Activated naive CD8-positive, alpha-beta T cell treated with anti-CD3 and anti-CD28 coated beads, Interleukin-2, amount 10 ng/mL, durations not matched to agents 7 days and 5 days (primary cell): ENCODE measurements at places on chromosomes 12 and 14. TPM values are rescaled to one million over a fixed set of nuclear protein-coding genes. Genes with fewer than 3 reads are reported as not detected.

DNA sequence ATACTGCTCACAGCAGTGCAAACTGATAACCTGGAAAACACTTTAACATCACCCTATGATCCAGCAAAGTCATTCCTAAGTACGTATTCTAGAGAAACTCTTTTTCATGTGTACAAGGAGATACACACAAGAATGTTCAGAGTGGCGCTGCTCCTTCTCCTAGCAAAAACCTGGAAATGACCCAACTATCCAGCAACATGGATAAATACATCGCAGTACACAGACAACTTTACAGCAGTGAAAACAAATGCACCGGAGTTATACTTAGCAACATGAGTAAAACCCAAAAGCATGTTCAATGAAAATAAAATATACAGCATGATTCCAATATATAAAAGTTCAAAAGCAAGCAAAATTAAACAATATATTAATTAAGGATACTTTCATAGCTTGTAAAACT is 18.7 kb downstream of the SART3 start:
- DNase-seq = no peak

Gene GLIPR1L1
- not detected for total RNA-seq

DNA sequence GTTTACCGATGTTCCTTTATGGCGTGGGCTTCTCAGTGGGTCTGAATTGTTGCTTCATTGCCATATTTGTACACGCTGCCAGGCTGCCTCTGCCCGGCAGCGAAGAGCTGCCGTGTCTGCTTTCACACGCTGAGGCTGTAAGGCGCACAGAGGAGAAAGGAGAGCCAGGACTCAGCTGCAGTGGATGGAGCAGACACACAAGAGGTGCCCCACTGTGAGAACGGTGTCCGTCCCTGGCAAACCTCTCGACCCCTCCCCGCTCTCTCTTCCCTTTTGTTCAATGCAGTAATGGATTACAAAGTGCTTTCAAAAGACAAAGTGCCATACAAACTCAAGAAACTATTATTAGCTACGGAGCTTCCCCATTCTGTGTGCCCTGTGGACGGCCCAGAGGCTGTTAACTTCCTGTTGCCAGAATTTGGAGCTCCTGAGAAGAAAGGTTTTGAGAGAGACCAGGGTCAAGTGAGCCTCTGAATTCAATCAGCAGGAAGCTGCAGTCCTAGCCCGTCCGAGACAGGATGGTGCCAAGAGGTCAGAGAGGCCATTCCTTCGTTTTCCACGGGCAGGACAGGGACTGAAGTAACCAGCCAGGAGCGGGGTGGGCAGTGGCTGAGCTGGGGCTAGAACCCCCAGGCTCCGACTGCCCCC is 15.8 kb downstream of the CCND2 start:
- no peak for DNase-seq

Gene OLR1
- total RNA-seq = not detected

DNA sequence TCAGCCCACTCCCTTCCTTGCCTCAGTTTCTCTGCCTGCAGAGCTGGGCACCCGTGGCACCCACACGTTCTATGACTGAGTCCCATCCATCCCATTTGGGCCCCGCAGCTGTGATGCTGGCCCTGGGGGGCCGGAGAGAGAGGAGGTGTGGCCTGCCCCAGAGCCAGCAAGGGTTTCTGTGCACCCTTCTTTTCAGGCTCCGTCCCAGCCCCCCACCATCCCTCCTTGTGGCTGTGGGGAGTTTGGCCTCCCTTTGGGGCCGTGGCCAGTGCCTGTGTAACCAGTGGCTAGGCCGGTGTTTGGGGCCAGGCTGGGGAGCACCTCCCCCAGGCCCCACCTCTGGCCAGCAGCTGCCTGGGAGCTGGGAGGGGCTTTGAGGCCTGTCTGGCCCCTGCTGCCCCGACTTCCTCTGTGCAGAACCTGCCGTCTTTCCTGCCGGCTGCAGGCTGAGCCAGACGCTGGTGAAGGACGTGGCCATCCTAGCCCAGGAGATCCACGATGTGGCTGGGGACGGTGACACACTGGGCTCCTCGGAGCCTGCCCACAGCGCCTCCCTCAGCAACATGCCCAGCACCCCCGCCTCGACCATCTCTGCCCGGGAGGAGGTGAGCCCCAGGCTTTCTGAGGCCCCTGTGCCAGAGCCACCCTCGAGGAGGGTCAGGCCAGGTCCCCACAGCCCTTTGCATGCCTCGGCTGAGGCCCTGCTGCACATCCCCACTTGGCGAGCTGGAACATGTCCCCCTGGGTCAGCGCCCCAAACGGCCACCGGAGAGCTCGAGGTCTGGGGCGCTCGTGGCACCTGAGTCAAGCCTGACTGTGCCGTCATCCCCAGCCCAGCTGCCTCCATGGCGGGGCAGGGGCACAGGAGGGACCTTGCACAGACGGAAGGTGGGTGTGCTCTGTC is 27.7 kb downstream of the CEP170B start:
- no peak for DNase-seq
